ENCODE measurements at places on chromosomes 6 and 20.

GRCh38 chr6:131545317-131545716 is 27.7 kb upstream of the ARG1 start:
- DNase-seq = no peak

GRCh38 chr6:11766589-11767450 is 11.8 kb downstream of the ADTRP start:
- DNase-seq = no peak

DNA sequence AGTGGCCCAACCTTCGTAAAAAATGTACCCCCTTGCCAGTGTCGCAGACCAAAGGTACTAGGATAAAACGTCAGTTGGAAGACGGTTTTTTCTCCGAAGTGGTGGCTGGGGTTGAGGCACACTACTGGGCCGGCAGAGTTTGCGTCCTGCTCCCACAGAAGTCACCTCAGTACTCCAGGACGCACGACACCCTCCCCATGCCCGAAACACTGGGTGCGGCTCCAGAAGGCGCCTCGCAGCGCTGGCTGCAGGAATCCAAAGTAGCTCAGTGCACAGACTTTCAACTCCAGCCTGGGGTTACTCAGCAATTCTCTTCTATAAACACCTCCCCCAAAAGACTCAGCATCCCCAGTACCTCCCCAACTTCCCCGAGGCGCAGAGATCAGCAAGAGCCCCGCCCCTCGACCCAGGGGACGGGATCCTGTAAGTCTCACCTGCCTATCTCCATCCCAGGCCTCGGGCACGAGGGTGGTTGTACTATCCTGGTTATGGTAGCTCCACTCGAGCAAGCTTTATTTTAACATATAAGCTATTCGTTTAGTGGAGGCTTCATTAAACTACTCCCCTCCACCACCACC is 88.2 kb downstream of the ZFP64 start:
- peak; percentile 26 for DNase-seq

DNA sequence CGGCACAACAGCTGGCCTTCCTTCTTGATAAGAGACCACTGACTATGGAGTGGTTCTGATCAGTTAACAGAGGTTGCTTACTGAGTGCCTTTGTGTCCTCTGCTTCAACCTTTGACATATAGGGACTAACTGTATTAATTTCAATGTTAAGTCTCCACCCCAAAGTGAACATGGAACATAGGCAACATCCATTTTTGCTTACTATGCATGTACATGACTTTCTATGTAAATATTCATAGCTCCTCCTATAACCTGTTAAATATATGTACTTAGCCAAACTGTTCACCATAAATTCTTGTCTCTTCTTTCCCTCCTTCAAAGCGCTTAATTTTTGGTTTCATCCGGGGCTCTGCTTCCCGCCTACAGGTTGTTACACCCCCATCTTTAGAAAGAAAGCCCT is 334.8 kb downstream of the EPM2A start:
- DNase-seq = no peak

- DNase-seq = no peak
Measured at GRCh38 chr6:142884214-142885035, 60.6 kb downstream of the HIVEP2 start.

GRCh38 chr6:89216411-89216810 is 747 bp downstream of the GABRR1 start:
- no peak for DNase-seq
